SHP77 treated with DMSO at 0.1 percent for 48 hours (cell line): ENCODE measurements at places on chromosomes 1 and 21.

DNA sequence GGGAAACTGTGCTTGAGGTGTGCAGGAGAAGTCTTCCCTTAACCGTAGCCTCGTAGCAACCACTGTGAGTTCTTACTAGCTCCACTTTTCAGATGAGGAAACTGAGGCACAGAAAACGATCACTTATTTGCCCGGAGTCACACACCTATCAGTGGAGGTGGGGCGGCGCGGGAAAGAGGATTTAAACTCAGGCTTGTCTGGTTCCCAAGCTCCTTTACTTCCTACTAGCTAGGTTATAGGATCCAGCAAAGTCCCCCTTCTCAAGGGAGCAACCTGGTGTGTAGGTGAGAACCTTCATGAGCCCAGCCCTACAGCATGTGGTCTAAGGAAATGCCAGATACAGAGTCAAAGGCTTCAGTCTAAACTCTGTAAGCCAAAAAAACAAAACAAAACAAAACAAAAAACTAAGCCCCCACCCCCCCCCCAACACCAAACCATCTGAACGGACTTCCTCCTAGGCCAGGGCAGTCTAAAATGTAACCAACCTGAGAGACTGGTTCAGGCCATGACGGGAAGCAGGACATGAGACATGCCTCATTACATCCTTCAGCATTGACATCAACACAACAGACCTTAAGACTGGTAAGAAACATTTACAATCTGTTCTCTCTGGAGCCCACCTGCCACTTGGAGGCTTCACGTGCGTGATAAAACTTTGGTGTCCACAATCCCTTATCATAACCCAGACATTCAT, 709 bp upstream of the FBXO42 start:
- DNase-seq, result no peak

DNA sequence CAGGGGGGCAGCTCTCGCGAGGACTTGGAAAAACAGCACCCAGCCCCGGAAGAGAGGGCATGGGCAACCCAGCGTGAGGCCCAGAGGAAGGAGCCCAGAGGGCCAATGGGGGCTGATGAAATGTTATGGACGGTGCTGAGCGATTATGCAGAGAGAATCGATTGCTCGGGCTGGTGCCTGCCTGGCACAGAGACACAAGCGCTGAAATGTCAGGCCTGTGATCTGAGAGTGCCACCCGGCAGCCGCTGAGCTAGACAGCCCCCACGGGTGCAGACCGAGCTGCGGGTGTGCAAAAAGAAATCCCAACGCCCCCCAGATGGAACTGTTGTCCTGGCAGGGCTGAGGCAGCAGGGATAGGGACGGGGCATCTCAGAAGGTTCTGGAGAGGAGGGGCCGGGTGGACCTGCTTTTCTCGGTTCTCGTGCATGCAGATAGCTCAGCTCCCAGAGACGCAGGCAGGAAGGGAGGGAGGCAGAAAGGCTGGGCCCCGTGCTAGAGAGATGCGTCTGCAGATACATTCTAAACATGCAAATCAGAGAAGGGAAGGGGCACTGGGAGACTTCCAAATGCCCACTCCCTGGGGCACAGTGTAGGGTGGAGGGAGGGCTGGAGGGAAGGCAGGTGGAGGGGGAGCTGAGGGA, 41.5 kb downstream of the TAS1R2 start:
- DNase-seq, result no peak

- no peak for DNase-seq
Measured at GRCh38 chr1:169604781-169605560, 18.7 kb upstream of the F5 start.

GRCh38 chr1:229507502-229507901, 639 bp downstream of the NUP133 start:
- DNase-seq, result no peak

DNA sequence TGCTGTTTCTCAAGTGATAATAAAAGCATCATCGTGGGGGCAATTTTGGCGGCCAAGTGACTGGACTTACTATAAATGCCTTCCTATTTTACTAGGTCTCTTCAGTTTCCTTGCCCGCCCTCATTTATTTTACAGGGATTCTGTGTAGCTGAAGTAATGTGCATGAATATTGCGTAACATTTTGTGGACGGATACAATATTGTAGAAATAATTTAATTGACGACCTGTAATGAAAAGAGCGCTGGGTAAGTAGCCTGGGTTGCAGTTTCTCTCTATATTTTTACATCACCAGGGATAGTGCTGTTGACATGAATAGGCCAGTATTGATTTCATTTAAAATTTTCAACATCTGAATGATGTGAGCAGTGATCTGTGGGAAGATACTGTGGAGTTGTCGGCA, 28.1 kb upstream of the LMO4 start:
- DNase-seq, result no peak

DNA sequence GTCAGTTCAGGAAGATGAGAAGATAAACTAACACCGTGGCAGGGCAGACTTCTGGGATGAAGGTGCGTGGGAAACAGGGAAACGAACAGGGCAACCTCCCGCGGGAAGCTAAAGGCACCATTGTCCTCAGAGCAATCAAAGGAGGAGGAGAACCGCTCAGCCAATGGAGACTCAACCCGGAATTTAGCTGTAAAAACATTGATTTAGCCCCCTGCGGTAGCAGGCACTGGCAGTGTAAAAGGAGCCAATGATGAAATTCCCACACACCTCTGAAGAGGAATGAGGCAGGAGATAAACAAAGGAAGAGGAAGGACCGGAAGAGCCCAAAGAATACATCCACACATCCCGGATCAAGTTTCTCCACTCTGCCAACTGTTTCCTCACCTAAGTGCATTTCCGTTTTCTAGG, 19.5 kb downstream of the HLCS start:
- DNase-seq, result no peak

GRCh38 chr1:54239035-54239383, 39.0 kb downstream of the MRPL37 start:
- no peak for DNase-seq

GRCh38 chr1:244801246-244801645, 34.2 kb upstream of the COX20 start:
- DNase-seq, result peak; percentile 25

- DNase-seq, result no peak
Measured at GRCh38 chr1:43448955-43449707, 4.6 kb downstream of the HYI start.

DNA sequence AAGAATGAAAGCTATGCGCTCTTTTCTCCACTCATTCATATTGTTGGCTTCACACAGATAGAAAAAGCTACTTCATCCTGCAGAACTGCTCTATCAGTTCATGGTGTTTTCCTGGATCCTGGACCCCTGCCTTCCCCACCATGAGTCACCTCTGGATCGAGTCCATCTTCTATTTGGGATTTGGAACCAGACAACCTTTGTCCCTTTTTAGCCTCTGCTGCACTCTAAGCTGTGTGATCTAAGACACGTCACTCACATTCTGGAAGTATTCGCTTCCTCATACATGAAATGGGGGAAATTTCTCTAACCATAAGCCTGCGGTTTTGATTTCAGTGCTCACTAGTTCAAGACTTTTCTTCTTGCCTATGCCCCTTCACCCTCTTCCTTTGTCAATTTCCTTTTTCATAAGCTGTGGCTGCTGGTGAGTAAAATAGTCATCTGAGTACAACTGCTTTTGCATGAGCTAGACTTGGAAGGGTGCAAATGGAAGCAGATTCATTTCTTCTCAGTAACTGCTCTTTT, 14.1 kb upstream of the DEGS1 start:
- DNase-seq, result no peak

DNA sequence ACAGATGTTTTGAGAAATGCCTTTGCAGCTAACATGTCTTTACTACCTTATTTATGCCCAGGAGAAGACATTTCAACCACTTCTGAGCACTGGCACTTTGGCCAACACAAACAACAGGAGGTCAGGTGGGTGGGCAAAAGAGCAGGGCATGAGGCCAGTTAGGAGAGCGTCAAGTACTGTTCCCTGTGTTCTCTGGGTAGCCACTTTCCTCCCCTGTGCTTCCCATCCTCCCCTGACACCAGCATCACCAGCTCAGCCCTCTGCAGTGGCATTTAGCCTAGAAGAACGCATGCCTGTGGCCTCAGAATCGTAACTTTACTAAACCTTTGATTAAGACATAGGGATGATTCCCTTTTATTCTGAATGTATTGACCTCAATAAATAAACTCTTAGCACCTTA, 18.3 kb downstream of the BTG2 start:
- DNase-seq, result no peak

DNA sequence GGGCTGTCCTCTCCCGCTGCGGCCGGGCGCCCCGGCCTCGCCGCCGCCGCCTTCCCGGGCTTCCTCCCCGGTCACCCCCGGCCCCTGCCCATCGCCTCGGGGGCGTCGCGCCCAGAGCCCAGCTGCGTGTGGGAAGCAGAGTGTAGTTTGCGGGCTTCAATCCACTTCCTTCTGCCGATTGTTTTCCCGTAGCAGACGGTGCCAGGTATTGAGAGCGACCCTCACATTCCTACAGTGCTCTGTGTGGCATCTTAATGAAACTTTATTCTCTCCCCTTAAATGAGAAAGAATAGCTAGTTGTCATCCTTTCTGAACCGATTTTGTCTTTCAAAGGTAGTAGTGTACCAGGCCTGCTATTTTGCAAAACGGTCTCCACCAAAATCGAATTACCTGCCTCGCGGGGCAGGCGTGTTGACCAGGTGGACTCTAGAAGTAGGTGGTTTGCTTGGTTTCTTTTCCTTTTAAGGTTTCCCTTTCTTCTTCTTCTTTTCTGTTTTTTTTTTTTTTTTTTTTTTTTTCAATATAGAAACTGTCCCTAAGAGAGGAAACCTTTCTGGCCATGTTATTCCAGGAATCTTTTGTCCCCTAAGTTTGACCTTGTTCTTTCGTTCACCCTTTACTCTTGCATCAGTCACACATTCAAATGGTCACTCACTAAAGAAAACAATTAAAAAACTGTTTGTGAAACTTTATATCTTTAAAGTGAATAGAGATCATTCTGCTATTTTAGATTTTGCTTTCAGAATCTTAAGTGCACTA, 881 bp downstream of the USP25 start:
- DNase-seq, result no peak

DNA sequence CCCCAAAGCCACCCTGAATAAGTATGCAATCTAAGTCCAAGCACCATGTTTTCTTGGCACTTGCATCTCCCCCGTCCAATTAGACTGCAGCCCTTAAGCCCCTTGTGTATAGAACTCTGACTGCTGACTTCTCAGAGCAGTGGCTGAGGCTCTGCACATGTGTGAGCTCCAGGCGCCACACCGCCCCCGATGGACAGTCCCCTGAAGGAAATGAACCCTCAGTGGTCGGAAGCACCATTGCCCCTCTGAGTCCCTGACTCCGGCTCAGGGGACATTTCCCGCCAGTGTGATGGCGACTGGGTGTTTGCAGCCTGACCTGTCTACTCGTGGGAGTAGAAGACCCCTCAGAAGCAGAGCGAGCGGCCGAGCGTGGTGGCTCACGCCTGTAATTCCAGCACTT, 37.2 kb upstream of the SCCPDH start:
- DNase-seq, result no peak

- no peak for DNase-seq
Measured at GRCh38 chr1:147541672-147542568, 619 bp downstream of the BCL9 start.

DNA sequence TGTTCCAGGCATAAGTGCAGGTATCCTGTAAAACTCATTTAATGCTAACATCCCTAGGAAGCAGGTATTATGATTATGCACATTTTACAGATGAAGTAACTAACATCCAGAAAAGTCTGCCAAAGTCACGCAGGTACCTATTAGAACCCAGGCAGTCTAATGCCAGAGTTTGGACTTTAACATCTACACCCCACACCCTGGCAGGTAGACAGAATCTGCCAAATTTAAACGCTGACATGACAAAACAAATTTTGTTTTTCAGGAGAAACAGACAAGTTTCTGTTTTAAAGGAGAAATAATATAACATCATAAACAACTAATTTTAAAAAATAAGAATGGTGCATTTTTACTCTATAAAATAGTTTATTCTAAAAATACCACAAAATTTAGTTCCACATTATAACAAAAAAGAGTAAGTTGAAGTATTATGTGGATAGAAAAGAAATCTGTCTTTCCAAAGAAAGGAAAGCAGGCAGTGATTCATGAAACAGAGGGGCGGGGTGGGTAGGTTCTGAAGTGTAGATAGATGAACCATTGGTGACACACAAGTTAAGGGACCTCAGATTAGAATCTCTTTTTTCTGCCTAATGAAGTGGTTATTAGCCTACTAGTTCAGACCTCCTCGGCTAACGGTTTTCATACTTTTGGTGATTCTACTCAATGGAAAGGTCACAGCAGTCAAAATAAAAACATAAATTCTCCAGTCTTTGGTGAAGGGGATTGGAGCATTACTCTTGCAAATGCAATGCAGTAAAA, 1.7 kb downstream of the ASPM start:
- no peak for DNase-seq

DNA sequence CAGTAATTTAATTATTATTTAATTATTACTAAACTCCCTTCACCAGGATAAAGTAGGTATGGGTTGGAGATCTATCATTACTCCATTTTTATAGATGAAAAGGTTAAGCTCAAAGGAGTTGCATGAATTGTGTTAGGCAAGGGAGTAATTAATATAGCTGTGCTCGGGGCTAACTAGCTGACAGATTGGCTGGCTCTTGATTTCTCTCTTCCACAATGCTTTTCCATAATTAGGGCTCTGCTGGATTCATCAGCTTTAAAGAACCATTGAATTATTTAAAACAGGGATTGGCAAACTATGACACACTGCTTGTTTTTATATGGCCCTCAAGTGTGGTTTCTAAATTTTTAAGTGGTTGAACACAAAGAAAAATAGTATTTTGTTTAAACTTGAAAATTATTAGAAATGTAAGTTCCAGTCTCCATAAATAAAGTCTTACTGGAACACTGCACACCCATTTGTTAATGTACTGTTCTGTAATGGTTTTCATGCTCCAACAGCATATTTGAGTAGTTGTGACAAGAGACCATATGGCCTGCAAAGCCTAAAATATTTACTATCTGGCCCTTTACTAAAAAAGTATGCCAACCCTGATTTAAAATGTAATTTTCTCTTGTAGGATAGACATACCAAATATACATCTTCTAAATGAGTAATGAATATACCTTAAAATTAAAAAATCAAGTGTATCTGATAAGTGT, 76.4 kb downstream of the GDAP2 start:
- DNase-seq, result no peak
